ENCODE measurements at places on chromosomes 1 and 21. TPM values are rescaled to one million over a fixed set of nuclear protein-coding genes. Genes with fewer than 3 reads are reported as not detected.
A peak's percentile ranks its signal among the peaks of the same experiment; 100 is the strongest.

GRCh38 chr1:55244476-55245099 lies 29.4 kb upstream of the USP24 start:
- DNase-seq = peak; percentile 82
- H3K27ac ChIP-seq = peak overlapping the region; percentile 39
- H3K4me1 ChIP-seq = peaks cover 20% of the 10 kb centered on the region

GPR25 gene
- not detected for polyA plus RNA-seq

DNA sequence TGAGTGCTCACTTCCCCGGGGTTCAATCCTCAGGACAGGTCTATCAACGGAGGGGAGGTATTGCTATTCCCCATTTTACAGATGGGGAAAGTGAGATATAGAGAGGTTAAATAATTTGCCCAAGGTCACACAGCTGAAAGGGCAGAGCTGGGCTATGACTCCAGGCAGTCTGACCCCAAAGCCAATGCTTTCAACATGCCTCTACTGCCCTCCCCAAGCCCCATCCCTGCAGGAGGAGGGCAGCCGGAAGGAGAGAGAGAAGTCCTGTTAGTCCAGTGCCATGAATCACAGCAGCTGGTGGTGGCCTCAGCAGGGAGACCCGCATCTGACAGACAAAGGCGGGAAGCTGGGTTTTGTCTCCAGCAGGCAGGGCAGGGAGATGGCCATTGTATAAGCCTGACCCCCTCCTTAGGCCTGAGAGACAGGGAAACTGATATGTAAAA lies 20.0 kb upstream of the CLIC4 start:
- no peak overlapping the region for H3K4me3 ChIP-seq
- H3K27ac ChIP-seq = no peak overlapping the region
- DNase-seq = no peak
- H3K36me3 ChIP-seq = no peaks in the 10 kb centered on the region

CYYR1 gene
- not detected for polyA plus RNA-seq

- H3K36me3 ChIP-seq = peaks cover 8% of the 10 kb centered on the region
- DNase-seq = peak; percentile 1
- peaks cover 5% of the 10 kb centered on the region for H3K4me1 ChIP-seq
Measured at GRCh38 chr1:232471250-232471649, 158.7 kb downstream of the SIPA1L2 start.

Measured in CD14-positive monocyte (primary cell).